ENCODE measurements at places on chromosomes 16 and 17.

DNA sequence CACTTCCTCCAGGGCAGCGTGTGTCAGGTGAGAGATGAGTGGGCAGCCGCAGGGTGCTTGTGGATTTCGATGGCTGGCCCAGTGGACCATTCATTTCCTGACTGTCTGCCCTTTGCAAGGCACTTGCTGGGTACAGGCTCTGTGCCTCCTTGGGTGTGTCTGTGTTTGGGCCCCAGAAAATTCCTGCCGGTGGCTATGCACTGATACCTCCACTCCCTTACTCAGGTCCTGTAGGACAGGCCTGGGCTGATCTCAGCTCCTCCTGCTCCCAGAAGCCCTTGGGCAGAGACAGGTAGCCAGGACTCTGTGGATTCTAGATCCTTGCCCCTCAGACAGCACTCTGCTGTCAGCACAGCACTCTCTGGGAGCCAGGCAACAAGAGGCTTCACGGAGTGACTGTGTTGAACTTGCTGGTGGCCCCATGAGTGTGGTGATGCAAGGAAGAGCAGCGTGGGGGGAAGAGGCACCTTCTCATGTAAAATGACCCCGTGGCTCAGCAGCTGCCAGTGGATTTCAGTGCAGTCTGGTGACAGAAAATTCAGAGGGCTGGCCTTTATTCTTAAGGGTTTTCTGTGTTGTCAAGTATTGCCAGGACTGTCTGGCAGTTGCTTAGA, 29.0 kb downstream of the PGS1 start:
- no peak for DNase-seq

GRCh38 chr17:301681-302299, 50.8 kb downstream of the RPH3AL start:
- DNase-seq = peak; percentile 73

- DNase-seq = no peak
These were observed 387.8 kb upstream of the SALL1 start for GRCh38 chr16:51538707-51539498.

DNA sequence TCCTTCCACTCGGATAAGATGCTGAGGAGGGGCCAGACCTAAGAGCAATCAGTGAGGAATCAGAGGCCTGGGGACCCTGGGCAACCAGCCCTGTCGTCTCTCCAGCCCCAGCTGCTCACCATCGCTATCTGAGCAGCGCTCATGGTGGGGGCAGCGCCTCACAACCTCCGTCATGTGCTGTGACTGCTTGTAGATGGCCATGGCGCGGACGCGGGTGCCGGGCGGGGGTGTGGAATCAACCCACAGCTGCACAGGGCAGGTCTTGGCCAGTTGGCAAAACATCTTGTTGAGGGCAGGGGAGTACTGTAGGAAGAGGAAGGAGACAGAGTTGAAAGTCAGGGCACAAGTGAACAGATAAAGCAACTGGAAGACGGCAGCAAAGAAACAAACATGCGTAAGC, 12.4 kb downstream of the TP53 start:
- no peak for DNase-seq

GRCh38 chr17:29571486-29571882, 3.0 kb downstream of the TP53I13 start:
- no peak for DNase-seq

GRCh38 chr16:17387256-17387655, 83.5 kb downstream of the XYLT1 start:
- no peak for DNase-seq

DNA sequence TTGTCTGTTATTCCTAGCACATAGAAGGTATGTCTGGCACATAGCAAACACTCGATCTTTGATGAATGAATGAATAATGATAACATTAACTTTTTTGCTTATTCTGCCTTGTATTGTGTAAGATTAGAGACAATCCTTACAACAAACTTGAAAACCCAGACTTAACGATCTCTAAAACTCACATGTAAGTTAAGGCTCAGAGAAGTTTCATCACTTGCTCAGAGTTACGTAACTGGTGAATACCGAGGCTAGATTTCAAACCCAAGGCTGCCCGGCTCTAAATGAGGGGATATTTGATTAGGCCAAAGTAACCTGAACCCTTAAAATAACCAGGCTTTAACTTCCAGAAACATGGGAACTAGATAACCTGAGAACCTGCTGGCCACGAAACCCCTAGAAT, 22.3 kb downstream of the CAPNS2 start:
- no peak for DNase-seq

GRCh38 chr17:38761612-38762011, 9.1 kb downstream of the PSMB3 start:
- no peak for DNase-seq

- DNase-seq = no peak
These were observed 63.1 kb downstream of the SHISA9 start for GRCh38 chr16:12964461-12964860.

GRCh38 chr17:39110435-39111136, 40.9 kb downstream of the PLXDC1 start:
- DNase-seq = no peak

- DNase-seq = no peak
These were observed 32.8 kb downstream of the HELZ start for GRCh38 chr17:67212231-67212630.

- no peak for DNase-seq
These were observed 12.0 kb downstream of the EEF2K start for GRCh38 chr16:22217890-22218730.

DNA sequence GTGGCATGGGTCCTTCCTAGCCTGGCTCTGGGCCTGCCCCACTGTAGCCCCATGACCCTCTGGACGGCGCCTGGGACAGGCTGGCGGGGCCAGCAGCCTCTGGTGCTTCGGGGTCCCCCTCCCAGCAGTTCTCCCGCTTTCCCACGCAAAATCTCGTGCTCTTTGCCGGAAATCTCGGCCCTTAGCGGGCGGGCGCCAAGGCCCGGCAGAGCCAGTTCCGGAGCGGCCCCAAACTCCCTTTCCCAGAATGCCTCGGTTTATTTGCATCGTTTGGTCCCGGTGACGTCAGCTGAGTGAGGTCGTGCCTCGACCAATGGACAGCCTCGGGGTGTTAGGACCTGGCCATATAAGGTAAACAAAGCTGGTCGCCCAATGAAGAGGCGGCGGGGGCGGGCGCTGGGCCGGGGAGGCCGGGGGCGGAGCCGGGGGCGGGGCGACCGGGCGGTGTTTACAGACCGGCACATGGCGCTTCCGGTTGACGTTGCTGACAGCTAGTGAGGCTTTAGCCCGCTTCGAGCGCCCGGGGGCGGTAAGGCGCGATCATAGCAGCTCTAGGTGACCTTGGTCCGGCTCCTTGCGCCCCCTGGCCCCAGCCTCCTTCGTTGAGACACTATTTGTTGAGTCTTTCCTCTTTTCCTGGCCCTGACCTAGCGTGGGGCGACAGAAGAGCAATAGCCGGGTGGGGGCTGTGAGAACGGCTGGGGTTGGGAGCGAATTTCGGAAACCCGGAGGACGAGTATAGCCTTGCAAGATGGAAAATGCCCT, 1.5 kb upstream of the UBALD1 start:
- DNase-seq = peak; percentile 95

DNA sequence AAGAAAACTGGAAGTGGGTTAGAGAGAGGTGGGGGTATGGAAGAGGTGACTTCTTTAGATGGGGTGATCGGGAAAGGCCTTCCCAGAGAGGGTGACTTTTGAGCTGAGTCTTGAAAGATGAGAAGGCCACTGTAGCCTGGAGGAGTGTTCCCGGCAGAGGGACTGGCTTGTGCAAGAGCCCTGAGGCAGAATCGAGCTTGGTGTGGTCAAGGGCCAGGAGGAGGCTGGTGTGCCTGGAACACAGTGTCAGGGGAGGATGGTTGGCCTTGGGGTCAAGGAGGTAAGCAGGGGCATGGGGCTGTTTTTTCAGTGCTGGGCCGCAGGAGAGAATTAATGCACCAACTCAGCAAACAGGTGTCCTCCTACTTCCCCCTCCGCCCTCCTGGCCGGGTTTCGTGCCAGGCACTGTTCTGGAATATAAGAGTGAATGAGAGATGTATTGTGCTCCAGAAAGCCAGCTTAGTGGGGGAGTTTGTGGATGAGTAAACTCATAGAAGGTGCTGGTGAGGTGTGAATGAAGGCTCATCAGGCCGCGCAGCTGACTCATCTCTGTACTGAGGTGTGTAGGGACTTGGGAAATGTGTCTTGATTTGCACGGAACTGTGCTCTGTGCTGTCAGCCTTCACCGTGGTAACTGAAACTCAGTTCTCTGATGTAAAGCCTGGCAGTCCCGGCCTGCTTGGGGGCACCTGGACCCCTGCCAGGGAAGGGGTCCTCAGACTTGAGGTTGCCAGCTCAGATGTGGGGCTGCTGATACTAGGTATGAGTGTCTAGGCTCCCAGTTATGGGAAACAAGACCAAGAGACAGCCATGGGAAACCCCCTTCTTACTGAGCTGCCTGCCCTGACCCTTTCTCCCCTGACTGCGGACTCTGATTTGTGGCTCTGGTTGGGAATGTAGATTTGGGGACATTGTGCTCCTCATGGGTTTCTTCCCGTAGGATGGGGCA, 15.3 kb downstream of the KSR1 start:
- DNase-seq = no peak

GRCh38 chr16:2275476-2276367, 7.8 kb upstream of the RNPS1 start:
- DNase-seq = no peak

DNA sequence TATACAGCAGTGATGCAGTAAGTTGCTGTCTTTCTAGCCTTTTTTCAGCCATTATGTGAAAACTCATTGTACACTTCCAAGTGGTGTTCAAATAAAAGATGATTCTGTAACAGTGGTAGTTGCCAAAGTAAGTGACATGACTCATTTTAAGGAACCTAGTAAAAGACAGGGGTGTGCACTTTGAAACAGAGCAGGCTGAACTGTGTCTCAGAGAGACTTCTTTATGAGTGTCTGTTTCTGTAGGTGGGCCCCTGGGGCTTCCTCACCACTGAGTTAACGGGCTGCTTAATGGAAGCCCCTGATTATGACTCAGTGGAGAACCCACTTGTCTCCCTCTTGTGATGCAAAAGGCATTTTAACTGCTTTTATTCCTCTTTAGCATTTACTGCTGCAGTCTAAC, 147.3 kb downstream of the PCTP start:
- DNase-seq = no peak

DNA sequence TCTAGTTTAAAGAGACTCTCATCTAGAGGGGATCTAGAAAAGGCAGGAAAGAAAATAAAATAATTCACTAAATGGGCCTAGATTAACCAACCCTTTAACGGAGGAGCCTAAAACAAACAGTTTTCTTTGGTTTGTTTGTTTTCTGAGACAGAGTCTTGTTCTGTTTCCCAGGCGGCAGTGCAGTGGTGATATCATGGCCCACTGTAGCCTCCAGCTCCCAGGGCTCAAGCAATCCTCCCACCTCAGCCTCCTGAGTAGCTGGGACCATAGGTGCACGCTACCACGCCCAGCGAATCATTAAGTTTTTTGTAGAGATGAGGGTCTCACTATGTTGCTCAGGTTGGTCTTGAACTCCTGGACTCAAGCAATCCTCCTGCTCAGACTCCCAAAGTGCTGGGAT, 122.3 kb upstream of the TOB1 start:
- no peak for DNase-seq

- DNase-seq = peak; percentile 29
These were observed 6.4 kb upstream of the SOCS3 start for GRCh38 chr17:78366109-78366848.

- no peak for DNase-seq
These were observed 24.5 kb downstream of the AKAP1 start for GRCh38 chr17:57109393-57110151.

DNA sequence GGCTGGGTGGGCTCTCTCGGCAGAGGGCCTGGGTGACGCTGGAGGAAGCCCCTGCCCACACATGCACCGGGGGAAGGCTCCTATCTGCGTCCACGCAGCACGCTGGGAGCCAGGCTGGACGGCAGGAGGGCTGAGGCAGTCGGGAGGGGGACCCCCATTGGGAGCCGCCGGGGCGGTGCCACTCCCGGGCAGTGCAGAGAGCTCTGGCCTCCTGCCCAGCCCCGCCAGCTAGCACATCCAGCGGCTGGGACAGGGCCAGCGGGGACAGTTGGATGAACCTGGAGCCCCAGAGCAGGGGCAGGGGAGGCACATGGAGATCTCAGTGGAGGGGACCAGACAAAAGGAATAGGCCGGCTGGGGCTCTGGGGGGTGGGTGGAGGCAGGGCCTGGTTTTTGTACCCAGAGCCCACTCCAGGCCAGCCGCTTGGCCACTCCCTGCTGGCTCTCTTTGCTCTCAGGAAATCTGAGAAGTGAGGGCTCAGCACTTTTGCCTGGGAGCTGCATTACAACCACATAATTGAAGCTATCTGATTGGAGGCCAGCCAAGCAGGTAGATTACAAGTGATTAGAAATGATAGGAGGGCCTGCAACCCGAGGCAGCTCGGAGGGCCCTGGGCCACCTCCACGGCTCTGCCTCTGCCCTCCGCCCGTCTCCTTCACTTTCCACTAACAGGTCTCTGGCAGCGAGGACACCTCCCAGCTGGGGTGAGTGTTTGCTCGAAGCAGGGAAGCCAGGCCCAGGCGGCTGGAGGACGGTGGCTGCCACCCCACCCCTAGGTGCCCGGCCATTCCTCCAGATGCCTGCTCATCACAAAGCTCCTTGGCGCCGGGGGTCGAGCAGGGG, 40.1 kb downstream of the ENGASE start:
- DNase-seq = peak; percentile 46

DNA sequence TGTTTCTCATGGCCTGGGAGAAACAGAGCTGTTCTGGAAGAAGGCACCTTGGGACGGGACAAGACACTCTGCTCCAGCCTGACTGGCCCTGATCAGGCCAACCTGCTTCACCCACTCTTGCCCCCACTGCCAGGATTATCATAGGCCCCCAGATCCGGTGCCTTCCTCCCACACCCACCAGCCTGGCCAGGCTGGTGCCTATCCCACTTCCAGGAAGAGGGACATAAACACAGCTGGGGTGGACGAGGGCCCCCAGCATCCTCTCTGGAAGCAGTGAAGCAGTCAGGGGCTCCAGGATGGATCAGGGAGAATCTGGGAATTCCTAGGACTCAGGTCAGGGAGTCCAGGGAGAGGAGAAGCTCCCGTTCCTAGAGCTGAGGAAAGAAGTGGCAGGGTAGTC, 16.9 kb upstream of the ITGA3 start:
- no peak for DNase-seq
